ENCODE measurements at places on chromosomes 11 and 22.

DNA sequence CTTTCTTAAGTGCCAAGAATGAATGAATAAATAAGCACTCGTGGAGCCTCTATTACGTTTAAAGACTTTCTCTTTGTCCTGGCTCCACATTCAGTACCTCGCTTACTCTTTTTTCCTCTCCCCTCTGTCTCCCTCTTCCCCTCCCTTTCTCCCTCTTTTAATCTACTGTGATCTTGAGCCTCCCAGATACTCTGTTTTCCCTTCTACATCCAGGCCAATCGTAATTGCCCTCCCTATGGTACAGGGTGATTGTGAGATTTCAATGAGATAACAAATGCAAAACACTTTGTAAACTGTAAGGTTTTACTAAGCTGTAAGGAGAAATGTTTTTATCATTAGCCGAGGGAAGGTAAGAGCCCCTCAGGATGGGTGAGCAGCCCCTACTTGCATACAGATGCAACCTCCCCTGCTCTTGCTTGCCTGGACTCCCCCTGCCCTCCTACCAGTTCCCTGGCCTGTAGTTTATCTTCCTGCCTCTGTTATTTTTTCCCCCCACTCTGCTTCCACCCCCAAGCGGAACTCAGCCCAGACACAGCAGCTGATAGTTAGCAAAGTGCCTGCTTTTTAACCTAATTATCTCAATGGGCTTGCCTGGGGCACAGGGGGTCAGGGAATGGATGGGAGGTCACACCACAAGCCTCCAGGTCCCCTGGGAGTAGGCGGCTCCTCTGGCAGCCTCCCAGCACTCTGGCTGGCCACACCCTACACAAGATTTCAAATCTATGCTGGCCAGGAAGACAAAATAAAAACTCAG lies 76.9 kb upstream of the CADM1 start:
- no peak for DNase-seq

- no peak for DNase-seq
Measured at GRCh38 chr22:48631288-48631863, 1196.3 kb downstream of the BRD1 start.

DNA sequence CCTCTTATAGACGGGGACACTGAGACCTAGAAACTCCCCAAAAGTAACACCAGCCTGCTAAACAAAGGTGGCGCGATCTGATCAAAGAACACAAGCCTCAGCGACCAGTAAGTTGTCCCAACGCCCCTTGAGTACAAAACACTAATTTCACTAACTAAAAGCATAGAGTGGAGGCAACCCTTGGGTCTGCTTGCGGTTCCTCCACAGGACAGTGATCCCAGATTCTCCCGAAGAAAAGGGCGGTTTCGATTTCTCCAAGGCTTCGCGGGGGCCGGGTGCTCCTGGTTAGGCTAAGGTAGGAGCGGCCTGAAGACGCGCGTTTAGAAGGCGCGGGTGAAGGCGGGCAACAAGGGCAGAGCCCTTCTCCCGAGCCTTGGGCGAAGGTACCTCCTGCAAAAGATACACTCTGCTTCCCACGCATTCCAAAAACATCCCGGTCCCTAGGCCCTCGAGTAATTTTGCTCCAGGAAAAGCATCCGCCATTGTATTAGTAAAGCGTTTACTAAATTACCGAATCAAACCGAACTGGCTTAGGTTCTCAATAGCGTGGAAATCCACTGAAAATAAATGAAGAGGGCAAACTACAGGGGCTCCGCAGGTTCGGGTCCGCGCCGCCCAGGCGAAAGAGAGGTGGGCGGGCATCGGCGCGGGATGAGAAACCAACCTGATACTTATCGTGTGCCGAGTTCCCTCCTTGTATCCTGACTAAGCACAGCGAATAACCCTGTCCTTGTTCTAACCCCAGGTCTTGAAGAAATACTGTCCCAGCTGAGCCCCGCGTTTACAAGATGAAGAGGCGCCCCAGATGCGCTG lies 2.0 kb downstream of the WT1 start:
- no peak for DNase-seq

DNA sequence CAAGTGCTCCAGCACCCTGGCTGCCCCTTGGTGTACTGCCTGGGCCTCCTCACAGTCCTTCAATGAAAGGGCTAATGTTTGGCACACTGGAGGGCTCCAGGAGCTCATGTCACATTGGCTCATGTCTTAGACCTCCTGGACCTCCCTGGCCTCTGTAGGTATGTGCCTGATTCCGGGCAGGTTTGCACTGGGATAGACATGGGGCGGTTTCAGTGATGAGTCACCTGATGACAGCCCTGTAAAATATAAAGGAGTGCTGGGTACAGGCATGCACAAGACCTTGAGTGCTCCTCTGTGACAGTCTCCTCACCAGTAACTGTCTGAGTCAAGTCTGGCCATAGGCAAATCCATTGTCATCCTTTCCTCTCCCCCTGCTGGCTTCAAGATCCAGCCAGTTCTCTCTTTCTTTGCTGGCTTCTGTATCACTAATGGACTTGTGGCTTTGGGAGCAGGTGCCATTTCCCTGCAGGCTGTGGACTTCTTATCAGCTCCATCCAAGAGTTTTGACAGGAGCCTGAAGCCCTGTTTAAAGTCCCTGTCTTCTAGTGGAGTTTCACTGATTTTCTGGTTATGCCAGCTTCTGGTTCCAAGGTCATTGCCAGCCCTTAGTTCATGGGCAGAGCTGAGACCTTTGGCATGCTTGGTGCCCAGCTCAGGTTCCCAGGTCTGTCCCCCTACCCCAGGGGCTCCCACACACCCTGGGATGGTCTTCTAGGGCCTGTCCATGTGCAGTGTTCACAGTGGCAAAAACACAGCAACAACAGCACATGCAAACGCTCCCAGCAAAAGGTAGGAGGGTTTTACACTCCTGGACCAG lies 22.7 kb upstream of the P2RY2 start:
- DNase-seq = no peak

DNA sequence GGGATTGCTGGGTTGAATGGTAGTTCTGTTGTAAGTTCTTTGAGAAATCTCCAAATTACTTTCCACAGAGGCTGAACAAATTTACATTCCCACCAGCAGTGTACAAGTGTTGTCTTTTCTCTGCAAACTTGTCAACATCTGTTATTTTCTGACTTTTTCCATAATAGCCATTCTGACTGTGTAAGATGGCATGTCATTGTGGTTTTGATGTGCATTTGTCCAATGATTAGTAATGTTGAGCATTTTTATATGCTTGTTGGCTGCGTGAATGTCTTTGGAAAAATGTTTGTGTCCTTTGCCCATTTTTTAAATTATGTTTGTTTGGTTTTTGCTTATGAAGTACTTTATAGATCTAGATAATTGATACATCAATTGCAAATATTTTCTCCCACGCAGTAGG lies 1025.0 kb downstream of the JRKL start:
- no peak for DNase-seq

DNA sequence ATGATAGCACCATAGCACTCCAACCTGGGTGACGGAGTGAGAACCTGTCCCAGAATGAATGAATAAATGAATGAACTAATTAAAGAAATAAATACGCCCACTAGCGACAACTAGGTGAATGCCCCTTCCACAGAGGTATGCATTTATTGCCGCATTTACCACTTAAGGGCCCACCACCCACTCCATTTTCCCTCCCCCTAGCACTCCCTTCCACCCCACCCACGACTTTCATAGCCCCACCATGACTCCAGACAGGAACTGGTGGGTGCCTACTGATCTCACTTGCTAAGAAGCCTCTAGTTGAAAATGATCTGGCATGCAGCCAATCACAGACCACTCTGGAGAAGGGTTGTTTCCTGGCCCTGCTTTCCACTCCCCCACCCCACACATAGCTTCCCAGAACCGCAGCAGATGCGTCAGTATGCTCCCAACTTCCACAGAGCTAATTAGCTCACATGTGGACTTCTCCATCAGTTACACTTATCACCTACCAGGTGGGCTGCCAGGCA lies 167.6 kb downstream of the WT1 start:
- no peak for DNase-seq

DNA sequence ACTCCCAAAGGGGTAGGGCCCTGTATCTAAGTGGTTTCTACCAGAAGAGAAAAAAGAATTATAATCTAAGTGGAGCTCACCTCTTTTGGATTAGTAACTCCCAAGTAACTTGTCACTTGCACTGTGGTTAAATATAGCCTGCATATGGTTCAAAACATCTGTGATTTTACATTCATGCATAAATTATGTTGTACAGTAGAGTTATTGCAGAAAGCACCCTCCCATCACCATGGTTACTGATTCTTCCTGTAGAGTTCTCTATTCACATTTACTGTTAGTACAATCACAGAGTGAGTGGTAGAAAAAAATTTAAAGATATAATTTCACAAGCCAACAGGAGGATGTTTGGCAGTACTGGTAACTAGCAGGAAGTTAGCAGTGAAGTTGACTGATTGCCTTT lies 80.4 kb downstream of the LRRC4C start:
- DNase-seq = no peak

GRCh38 chr11:62726915-62727164 lies 417 bp downstream of the HNRNPUL2 start:
- peak; percentile 13 for DNase-seq

DNA sequence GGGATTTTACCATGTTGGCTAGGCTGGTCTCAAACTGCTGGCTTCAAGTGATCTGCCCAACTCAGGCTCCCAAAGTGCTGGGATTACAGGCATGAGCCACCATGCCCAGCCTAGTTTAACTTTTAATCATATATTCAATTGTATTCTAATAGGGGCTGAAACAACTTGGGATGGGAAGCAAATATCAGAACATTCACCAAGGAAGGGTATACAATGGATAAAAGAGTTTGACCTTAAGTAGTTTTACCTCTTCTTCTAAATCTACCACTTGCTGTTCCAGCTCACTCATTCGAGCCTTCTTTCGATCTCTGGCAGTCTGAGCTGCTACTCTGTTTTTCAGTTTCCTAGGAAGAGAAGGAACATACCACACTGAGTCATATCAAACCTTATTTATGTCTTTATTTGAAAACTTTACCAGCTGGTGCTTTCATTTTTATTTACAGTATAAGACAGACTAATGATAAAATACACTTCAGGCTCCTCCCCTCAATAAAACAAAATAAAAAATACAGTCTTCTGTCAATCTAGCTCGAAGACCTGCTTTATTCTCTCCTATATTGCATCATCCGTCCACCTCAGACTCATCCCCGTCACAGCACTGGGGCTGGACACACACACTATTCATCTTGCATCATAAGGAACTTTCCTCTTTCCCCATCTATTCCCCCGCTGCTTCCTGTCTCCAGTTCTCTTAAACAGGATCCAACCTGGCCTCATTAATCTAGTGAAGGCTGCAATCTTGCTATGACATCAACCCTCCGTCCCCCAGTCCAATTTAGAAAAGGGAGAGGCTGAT lies 1.4 kb downstream of the XBP1 start:
- DNase-seq = peak; percentile 24

DNA sequence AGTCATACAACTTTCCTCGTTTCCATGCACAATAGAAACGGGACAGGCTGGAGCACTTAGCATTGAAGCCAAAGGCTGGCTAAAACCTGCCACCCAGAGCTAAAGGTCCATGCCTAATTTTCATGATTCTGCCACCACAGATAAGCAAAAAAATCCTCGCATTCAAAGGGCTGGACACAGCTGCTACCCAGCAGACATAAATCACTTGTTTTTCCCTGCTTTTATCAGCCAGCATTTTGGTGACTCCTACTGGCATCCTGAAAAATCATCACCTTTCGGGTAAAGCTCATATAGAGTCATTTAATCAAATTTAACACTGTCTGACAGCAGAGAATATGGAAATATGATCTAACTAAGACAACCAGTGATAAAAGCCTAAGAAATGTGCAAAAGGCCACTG lies 37.9 kb downstream of the ALG9 start:
- DNase-seq = no peak

DNA sequence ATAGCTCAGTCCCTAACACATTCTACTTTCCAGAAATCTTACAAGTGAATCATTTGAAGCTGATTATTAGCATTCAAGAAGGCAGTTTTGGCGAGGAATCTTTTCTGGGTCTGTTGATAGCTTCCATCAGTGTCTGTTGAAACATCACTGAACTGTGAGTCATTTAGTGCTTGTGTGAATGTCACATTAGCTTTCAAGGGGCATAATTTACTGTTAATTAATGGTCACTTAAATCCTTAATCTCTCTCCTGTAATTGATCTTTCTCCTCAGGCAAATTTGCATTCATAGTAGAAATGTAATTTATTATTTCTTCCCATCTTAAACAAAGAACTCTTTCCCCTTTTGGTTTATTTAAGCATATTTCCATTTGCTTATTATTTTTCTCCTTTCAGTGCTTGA lies 2.6 kb downstream of the HTR3B start:
- no peak for DNase-seq

DNA sequence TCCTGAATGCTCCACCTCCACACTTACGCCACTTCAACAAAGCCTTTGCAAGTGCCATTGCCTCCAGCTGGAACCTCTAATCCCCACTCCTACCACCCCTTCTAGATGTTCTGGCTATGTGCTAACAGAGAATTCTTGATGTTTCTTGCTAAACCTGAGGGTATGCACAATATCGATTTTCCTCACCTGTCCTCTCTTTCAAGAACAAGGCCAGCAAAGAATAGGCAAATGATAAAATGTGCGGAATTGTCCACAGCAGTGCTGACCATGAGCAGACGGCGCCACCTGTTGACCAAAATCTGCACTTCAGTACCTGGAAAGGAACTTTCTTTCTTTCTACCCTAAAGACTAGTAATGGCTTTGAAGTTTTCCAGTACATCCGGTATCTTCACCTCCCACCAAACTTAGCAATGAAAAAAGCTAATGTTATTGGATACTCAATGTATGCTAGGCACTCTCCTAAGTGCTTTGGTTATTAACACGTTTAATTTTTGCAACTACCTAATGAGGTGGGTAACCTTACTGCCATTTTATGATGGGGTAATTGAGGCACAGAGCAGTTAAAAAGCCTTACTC lies 3.4 kb downstream of the TIMM10 start:
- peak; percentile 65 for DNase-seq

DNA sequence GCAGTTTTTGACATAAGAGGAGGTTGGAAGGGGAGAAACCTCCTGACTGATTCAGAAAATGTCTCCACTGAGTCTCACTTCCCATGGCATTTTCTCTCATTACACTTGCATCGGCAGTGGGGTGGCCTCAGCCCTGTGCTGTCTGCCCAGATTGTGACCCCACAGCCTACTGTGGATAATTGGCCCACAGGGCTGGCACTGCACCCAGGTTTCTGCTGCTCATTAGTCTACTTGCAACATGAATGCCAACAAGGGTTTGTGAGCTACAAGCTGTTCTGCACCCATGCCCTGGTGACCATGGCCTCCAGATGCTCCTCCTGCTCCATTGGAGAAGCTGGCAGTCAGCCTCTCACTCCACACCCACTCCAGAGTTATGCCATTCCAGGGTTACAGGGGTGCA lies 296.0 kb downstream of the CTTN start:
- DNase-seq = no peak

DNA sequence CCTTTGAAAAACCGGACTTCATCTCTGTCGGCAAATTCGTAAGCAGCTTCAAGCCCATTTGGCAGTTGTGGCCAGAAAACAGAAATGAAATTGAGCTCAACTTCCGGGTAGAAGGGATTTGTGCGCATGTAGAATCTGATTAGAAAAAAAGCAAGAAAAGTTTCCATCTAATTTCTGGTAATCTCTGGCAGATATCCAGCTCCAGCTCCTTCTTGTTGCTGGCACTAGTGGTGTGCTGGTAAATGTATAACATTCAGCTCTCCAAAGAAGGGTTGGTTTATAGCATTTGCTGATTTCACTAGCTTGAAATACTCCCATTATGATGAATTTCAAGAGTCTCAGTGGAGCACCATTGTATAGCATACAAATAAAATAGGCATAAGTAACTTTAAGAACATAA lies 5.4 kb downstream of the MMP1 start:
- no peak for DNase-seq

Data from stimulated activated CD4-positive, alpha-beta T cell treated with anti-CD3 and anti-CD28 coated beads, Interleukin-2, amount 100 ng/mL, for 4 hours (primary cell).